Right ventricle myocardium superior (tissue), 1 donor: ENCODE measurements at places on chromosomes 7 and 10. TPM values are rescaled to one million over a fixed set of nuclear protein-coding genes. Genes with fewer than 3 reads are reported as not detected.

The FAM20C gene
- 23.4 TPM for total RNA-seq

The DDX56 gene
- 25.4 TPM for total RNA-seq

The SSBP1 gene
- total RNA-seq: 116 TPM

The OR13A1 gene
- total RNA-seq: not detected

The PDGFA gene
- total RNA-seq: 34.5 TPM

The CFTR gene
- 0.86 TPM for total RNA-seq

The PNLIPRP1 gene
- total RNA-seq: not detected

The ADRA2A gene
- 0.67 TPM for total RNA-seq

The FOXI2 gene
- total RNA-seq: not detected

The CTAGE8 gene
- 0.32 TPM for total RNA-seq

The PRLHR gene
- not detected for total RNA-seq

The MRPS33 gene
- total RNA-seq: 136 TPM

The ATP5MK gene
- total RNA-seq: 1,162 TPM

The CPA4 gene
- not detected for total RNA-seq

The LIPK gene
- total RNA-seq: not detected

The AOAH gene
- total RNA-seq: 2.7 TPM

The HABP2 gene
- total RNA-seq: 0.24 TPM

The CCDC136 gene
- total RNA-seq: 5.2 TPM

- no peak for DNase-seq
Observed at GRCh38 chr10:111015181-111015580, 61.6 kb upstream of the ADRA2A start.

GRCh38 chr7:5586279-5586962 is 162.8 kb upstream of the TNRC18 start:
- DNase-seq: no peak

DNA sequence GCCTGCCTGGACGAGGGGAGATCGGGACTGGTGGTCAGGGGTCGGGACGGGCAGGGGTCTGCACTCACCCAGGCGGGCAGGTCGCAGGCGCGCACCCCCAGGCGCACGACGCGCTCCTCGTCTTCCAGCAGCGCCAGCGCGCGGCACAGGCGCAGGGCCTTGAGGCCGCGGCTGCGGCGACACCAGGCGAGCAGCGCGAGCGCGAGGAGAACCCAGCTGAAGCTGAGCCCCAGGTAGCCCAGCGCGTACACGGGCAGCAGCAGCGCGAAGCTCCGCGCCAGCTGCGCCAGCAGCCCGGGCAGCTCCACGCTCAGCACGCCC is 328 bp downstream of the ESYT2 start:
- peak; percentile 79 for DNase-seq

DNA sequence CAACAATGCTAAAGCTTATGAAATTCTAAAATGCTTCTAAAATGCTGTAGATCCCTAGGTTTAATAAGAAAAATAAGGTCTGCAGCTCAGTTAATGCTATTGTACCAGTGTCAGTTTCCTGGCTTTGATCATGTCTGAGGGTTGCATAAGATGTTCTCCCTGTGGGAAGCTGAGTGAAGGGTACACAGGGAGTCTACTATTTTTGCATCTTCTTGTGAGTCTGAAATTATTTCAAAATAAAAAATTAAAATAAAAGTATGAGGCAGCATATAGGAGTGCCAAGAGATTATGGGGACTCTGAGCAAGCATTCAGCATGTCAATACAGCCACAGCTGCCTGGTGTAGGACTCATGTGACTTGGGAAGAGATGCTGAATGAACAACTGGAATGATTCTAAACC is 14.7 kb downstream of the CHST15 start:
- DNase-seq: no peak

- no peak for DNase-seq
Observed at GRCh38 chr7:82897500-82897899, 265.2 kb downstream of the PCLO start.

DNA sequence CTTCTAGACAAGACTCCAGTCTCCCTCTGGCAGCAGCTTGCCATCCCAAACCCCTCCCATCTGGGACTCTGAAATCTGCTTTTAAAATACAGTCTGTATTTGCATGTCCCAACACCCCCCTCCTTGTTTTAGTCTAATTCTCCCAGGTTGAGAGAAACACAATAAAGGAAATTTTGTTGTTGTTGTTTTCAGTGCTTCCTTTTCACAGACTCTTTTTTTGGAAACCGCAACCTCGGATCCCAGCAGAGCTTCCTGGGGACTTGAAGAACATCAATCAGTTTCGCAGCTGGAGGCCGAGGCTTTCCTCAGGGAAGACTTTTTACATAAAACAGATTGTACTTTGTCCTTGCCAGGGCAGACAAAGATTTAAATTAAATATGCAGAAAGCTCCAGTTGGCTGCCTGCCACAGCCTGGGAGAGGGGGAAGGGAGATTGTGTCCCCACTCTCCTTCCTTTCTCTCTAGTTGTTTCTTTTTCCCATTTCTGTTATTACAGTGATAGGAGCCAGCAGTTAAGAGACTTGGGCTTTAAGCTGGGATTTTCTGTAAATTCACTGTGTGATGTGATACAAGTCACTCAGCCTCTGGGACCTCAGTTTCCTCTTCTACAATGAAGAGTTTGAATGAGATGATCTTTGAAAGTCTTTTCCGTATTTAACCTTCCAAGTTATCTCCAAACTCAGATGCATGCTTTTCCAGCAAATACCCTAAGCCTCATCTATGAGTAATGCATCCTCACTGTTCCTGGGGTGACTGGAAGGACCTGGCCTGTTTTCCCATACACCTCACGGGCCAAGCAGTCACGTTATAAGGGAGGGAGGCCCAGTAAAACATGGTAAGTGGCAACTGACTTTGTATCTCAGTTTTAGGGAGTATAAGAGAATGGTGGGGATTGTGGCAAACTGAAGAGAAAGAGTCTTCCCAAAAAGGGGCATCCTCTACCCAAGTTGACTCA is 192.3 kb downstream of the REEP3 start:
- DNase-seq: peak; percentile 89

GRCh38 chr10:58897708-58898107 is 278.7 kb upstream of the PHYHIPL start:
- no peak for DNase-seq

DNA sequence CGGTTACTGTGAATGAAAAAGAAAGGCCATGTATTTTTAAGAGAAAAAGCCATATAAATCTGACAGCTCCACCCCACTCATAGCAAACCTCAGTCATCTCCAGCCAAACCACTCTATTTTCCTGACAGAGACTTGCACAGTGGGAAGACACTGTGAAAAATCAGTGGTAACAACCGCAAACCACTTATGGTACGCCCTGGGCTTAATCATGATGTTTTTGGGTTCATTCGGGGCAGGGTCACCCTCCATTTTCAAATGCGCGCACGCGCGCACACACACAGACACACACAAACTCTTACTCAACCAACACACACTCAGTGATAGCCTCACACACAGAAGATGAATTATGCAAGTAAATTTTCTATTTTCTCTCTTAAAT is 82.1 kb upstream of the HPS1 start:
- no peak for DNase-seq

- DNase-seq: peak; percentile 83
Observed at GRCh38 chr7:101882595-101883564, 65.5 kb downstream of the CUX1 start.

GRCh38 chr7:50226669-50227068 is 77.8 kb upstream of the IKZF1 start:
- DNase-seq: no peak

GRCh38 chr10:58438340-58438871 is 53.2 kb downstream of the TFAM start:
- DNase-seq: no peak

GRCh38 chr7:98301693-98302470 is 20.4 kb downstream of the BRI3 start:
- no peak for DNase-seq

DNA sequence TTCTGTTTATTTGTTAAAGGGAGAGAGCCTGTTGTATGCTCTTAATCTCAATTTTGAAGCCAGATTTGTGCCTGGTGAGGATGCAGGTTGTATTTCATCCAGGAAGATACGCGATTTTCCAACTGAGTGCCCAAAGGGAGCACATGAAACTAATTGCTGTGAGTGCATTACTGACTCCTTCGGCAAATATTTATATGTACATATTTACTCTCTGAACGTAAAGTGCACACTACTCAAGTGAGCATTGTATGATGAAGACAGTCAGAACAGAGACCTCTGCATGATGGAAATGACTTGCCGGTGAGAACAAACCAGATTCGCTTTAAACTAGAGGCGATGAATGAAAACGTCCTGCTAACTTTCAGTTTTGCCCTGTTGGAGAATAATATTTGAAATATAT is 130.1 kb downstream of the MALRD1 start:
- no peak for DNase-seq

GRCh38 chr10:97981816-97982215 is 48.6 kb downstream of the CRTAC1 start:
- DNase-seq: no peak

- no peak for DNase-seq
Observed at GRCh38 chr10:125025341-125025740, 83.4 kb downstream of the ZRANB1 start.

GRCh38 chr10:3020881-3021280 is 46.5 kb upstream of the PFKP start:
- DNase-seq: no peak

DNA sequence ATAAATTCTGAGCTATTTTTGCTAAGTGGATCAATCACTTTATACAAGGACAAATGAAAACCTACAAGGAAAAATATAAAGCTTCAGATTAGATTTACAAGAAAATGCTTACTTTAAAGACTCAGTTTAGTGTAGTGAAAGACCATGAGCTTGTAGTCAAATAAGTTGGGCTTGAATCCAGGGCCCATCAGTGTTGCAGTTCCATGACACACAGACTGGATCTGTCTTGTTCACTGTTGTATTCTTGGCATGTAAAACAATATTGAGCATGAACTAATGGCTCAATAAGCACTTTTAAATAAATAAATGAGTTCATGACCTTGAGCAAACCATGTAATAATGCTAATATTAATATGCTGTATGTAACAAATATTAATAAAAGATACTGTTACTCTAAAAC is 164.6 kb upstream of the KCND2 start:
- no peak for DNase-seq

DNA sequence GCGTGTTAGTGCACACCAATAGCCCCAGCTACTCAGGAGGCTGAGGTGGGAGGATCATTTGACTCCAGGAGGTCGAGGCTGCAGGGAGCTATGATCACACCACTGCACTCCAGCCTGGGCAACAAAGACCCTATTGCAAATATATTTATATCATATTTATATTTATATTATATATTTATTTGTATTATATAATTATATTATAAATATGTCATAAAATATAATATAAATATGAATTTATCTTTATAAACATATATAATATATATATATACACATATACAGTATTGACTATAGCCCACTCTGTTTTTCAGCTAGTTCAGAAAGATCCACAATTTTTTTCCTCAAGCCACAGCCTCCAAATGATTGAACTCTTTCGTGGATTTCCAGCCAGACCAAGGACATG is 45.3 kb upstream of the MYL10 start:
- no peak for DNase-seq

GRCh38 chr7:141189231-141189630 is 115.4 kb downstream of the TMEM178B start:
- DNase-seq: no peak

- DNase-seq: no peak
Observed at GRCh38 chr7:149355390-149356048, 93.5 kb downstream of the ZNF783 start.

DNA sequence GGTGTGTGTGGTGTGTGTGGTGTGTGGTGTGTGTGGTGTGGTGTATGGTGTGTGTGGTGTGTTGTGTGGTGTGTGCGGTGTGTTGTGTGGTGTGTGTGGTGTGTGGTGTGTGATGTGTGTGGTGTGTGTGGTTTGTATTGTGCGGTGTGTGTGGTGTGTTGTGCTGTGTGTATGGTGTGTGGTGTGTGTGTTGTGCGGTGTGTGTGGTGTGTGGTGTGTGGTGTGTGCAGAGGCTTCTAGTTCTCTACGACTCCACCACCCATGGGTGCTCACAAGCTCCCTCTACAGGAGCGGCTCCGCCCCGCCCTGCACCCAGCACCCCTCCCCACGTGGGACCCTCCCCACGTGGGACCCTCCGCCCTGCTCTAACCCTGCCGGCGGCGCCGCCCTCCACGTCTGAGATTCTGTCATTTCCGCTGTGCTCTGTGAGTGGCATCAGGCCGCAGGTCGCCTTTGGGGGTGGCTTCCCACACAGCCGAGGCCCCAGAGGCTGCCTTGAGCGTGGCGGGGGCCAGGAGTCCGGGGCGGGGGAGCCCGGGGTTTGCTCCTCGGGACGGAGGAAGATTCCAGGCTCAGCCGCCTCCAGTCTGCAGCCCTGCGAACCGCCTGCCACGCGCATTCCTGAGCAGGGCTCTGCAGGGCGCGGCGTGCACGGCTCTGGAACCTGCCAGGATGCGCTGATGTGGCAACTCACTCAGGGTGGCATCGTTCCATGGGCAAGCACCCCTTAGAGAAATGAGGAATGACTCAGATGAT is 37.0 kb upstream of the DNAJB6 start:
- no peak for DNase-seq

- DNase-seq: no peak
Observed at GRCh38 chr7:152136686-152137085, 111.2 kb downstream of the GALNT11 start.

GRCh38 chr10:78339251-78339650 is 305.6 kb downstream of the RPS24 start:
- no peak for DNase-seq

GRCh38 chr7:102463841-102464576 is 654 bp downstream of the ALKBH4 start:
- no peak for DNase-seq

DNA sequence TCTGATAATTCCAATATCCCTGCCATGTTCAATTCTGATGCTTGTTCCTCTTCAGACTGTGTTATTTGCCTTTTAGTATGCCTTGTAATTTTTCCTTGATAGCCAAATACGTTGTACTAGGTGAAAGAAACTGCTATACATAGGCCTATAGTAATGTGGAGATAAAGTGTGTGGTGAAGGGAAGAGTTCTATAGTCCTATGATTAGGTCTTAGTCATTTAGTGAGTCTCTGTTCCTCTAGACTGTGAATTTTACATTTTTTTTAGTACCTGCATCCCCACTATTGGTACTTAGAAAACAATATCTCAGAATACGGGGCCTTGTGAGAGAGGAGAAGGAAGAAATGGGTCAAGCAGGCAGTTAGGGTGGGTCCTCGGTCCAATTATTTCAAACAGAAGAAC is 59.6 kb upstream of the SEMA3E start:
- no peak for DNase-seq

- no peak for DNase-seq
Observed at GRCh38 chr10:88764110-88764509, 4.3 kb downstream of the LIPN start.

GRCh38 chr10:132452651-132453469 is 55.9 kb downstream of the PWWP2B start:
- peak; percentile 90 for DNase-seq

DNA sequence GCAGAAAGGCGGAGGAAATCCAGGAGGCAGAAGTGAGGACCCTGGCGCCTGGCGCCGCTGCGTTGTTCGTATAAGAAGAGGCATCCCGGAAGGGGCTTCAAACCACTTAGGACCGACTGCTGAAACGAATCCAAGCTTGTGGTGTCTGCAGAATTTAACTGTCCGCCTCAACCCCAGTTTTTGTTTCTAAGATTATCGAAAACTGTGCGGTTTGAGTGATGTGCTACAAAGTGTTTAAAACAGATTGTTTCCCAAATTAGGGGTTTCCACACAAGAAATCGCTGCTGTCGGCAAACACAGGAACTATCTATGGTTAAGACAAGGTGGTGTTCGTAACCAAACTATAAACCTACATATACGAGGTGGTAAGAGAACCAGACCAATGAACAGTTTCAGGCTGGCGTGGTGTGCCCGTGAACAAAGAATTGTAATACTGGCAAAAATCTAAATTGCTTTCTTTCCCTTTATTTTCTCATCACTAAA is 835 bp upstream of the DGKI start:
- no peak for DNase-seq
